ENCODE measurements at places on chromosomes 7 and 10.

DNA sequence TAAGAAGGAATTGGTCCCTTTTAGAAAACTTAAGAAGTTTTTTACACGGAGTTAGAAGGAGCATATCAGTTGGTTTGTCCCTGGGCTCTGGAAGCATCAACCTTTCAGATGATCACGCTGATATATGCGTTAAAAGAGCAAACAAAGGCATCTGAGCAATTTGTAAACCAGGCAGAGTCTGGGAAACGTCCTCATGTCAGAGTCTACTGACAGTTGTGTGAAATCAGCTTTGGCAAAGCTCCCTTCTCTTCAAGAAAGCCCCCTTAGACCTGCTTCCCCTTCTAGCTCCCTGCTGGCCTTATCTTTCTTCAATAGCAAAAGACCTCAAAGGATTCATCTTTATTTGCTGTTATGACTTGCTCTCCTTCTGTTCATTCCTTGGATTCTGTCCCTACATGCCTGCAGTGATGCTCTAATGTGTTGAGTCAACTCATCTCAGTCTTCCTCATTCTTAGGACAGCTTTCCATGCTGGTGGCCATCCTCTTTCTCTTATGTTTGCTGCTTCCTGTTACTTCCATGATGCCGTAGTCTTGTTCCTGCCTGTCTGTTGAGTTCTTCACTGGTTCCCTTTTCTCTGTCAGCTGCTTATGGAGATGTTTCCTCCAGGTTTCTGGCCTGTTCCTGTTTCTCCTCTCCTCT lies 106.5 kb upstream of the BMPER start:
- DNase-seq, result no peak

DNA sequence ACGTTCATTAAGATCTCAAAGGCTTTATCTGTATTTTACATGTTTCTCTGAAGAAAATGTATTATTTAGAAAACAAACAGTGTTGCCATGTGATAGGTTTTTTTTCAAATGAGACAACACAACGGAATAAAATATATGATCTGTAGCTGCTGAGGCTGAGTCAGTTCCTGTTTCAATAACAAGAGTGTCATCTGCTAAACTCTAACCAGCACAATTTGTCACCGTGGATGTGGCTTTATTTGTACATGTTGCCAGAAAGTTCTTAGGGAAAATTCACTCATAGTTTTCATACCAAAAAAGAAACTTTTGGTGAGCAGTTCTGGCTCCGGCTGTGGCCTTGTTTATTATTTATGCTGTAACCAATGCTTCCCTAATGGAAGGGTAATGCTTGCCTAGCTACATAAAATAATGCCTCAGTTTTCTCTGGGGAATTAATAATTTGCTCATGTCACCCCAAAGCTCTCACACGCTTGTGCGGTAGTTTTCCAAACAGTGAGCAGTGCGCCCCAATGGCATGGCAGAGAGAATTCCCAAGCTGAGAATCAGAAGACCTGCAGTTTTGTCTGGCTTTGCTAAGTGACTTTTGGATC lies 20.3 kb upstream of the KLF6 start:
- peak; percentile 60 for DNase-seq

- DNase-seq, result no peak
Observed at GRCh38 chr7:33680682-33681081, 224.7 kb upstream of the BMPER start.

DNA sequence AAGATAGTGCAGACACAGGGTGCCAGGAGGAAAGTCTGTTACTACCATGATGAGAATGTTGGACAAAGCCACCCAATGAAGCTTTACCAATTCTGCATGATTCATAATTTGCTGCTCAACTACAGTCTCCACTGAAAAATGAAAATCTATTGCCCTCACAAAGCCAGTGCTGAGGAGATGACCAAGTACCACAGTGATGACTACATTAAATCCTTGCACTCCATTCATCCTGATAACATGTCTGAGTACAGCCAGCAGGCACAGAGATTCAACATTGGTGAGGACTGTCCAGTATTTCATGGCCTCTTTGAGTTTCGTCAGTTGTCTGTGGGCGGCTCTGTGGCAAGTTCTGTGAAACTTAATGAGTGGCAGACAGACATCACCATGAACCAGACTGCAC lies 144.0 kb downstream of the PLCE1 start:
- DNase-seq, result no peak

DNA sequence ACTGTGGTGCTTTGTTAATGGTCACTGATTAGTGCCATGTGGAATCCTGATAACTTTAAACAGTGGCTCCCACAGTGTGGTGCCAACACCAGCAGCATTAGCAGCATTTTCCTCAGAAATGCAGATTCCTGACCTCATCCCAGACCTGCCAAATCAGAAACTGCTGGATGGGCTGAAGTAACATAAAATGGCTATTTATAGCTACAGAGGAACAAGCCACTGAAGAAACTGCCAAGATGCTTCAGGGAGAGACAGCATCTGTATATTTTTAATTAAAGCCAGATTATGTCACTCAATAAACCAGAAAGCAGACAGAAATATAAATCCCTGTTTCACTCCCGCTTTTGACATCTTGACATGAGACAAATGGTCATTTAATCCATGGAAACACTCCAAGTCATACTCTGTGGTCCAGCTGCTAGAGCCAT lies 178.5 kb downstream of the AMPH start:
- DNase-seq, result no peak

DNA sequence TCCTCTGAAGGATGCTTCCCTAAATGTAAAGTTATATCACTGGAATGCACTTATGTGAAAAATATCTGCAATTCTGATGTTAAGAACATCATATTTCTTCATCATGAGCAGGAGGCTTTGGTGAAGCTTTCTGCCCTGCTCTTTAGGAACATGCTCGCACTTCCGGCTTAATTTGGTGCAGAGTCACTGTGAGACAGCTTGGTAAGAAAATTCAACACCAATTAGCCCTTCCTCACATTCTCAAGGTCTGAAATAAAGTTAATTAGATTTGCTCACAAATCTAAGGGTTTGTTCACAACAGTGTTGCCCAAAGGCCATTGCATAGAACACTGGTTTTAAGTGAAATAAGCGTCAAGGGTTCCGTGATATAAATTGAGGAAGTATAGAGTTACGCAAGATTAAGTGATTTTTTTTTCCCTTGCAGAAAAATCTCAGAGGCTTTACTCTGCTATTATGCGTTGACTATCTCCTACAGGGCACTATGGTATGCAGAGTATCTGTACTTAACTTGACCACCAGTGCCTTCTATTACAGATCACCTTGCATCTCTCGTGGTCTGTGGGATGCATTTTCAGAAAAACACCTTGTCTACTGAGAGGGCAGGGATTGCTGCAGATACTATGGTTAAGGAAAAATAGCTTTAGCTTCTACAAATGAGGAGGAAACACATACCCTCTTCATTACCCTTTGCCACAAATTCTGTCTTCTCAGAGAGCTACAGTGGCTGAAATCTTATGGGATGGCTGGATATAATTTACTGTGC lies 953.9 kb downstream of the TYW1 start:
- no peak for DNase-seq

- no peak for DNase-seq
Observed at GRCh38 chr7:69762821-69763352, 164.6 kb downstream of the AUTS2 start.

DNA sequence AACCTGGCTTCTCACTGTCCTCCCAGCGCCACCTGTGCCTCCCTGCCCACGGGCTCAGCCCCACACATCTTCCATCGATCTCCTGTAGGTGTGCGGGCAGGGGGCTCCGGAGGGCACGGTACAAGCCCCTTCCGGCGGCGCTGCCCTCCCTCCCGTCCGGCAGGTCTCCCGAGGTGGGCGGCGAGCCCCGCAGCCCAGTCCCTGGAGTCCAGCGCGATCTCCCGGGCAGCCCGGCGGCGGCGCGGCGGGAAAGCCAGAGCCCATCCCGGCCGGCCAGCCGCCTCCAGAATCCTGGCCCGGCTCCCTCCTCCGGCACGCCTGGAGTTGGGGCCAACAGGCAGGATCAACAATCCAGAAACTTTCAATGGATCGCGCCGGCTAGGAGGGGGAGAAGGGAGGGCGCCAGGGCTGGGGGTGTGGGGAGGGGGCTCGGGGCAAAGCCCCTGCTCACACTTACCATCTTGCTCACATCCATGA lies 100.1 kb downstream of the HIP1 start:
- DNase-seq, result no peak

- no peak for DNase-seq
Observed at GRCh38 chr10:15745751-15746150, 26.0 kb upstream of the ITGA8 start.

DNA sequence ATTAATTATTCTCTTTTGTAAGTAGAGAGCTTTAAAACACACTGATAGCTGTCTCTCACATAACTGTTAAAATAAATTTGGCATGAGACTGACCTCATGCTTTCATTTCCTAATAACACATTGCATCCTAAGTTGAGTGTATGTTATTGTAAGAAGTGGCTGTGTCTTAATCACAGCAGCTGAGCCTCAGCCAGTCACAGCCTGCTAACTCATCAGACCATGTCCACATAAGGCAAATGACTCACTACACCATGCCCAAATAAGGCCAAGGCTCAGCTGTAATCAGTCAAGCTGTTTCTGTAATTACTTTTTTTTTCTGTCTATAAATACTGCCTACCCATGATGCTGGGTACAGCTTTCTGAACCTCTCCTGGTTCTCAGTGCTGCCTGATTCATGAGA lies 860.9 kb downstream of the XPNPEP1 start:
- DNase-seq, result no peak

GRCh38 chr7:102439963-102440795 lies 6.8 kb downstream of the ORAI2 start:
- no peak for DNase-seq

DNA sequence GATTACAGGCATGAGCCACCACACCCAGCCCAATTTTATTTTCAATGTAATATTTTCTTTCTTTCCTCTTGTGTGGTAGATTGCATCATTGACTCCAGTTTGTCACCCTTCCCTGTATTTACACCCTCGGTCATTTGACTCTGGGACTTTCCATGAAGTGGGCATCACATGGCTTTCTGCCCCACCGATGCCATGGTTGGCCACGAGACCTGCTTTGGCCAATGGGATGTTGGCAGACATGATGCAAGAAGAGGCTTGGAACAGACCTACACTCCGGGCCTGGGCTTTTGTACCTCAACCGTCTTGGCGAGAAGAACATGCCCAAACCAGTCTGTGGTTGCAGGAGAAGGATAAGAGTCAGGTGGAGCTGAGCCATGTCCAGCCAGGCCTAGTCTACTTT lies 38.8 kb upstream of the CACUL1 start:
- no peak for DNase-seq

GRCh38 chr10:89466599-89467035 lies 52.2 kb downstream of the IFIT5 start:
- no peak for DNase-seq

GRCh38 chr10:14156104-14156503 lies 174.6 kb downstream of the FRMD4A start:
- no peak for DNase-seq

DNA sequence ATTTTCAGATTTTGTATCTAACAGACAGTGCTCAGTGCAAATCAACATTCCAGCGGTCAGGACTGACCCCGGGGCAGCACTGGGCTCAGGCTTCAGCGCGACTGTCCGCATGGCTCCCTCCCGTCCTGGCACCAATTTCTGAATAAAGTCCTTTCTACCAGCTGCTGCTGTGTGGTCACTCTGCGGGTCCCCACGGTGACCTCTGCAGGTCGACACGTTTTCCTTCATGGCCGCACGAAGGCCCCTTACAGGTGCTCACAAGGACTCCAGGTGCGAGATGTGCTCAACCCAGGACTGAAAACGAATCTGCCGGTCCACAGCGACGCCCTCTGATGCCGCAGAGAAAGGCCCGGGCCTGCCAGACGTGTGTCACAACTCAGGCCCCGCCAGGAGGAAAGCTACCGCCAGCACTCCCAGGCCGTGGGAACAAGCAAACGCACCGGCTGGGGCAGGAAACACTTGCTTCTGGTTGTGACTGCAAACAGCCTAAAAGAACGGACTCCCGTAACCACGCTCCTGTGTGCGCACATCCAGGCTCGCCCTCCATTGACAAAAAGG lies 3.7 kb upstream of the UTF1 start:
- no peak for DNase-seq

- DNase-seq, result no peak
Observed at GRCh38 chr10:68499544-68499943, 27.8 kb upstream of the DNA2 start.

- no peak for DNase-seq
Observed at GRCh38 chr7:68125168-68125567, 1128.5 kb downstream of the TYW1 start.

GRCh38 chr10:62250594-62251198 lies 17.9 kb downstream of the RTKN2 start:
- DNase-seq, result no peak

DNA sequence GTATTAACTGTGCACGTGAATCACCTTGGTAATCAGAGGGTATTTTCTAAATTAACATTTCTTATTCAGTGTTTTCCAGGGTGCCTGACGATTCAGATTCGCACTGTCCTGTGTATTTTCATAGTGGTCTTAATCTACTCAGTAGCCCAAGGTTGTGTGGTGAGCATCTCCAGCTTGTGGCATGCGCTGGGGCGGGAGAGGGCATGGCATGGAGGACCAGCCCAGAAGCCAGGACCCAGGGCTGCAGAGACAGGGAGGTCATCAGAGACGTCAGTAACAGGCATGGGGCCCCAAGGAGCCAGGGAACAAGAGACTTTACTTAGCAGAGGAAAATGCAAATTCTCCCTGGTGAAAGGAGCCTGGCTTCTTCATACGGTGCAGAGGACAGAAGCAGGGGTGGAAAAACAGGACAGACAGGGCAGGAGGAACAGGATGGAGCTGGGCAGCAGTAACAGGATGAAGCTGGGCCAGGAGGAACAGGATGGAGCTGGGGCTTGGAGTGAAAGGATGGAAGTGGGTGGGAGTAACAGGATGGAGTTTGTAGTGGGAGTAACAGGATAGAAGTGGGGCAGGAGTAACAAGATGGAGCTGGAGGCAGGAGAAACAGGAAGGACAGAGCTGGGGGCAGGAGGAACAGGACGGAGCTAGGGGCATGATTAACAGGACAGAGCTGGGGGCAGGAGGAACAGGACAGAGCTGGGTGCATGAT lies 110.9 kb downstream of the ADCY1 start:
- no peak for DNase-seq

GRCh38 chr7:93374345-93374940 lies 142.3 kb downstream of the VPS50 start:
- DNase-seq, result no peak

GRCh38 chr10:1551636-1552338 lies 185.5 kb downstream of the ADARB2 start:
- DNase-seq, result no peak

DNA sequence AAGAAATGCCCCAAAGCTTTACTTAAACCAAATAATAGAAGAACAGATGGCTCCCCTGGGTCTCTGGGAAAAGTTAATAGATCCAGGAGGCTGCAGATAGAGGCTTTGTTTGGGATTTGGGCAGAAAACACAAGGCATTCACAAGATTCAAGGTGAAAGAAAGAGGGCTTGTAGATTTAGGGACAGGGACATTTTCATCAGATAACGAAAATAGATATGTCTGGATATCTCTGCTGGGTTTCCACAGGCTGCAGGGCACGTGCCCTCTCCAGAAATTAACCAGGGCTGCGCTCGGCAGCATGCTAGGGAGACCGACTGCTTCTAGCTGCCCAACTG lies 14.9 kb downstream of the CARD11 start:
- no peak for DNase-seq

DNA sequence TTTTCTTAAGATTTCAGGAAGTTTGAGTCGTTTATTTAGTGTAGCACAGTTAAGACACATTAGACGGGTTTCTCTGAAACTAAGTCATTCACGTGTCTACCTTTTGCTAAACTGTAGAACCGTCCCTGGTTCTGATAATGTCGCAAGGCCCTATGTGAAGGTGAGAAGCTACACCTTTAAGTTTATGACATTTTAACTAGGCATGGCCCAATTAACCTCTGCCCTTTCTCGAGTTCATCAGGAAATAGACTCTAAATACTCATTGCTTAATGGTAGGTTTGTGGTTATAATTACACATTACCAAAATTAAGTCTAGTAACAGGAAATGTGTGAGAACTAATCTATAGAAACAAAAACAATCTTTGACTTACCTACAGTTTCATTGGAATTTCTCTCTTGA lies 126.6 kb upstream of the FZD8 start:
- no peak for DNase-seq

Measured in T-helper 1 cell (primary cell).